ENCODE measurements at places on chromosomes 5 and 9. TPM values are rescaled to one million over a fixed set of nuclear protein-coding genes. Genes with fewer than 3 reads are reported as not detected.

The PCDHA7 gene
- polyA plus RNA-seq = 0.16 TPM

The DMRT3 gene
- polyA plus RNA-seq = not detected

The SHOC1 gene
- polyA plus RNA-seq = 0.03 TPM

The PCDHGB5 gene
- not detected for polyA plus RNA-seq

The SLC6A7 gene
- polyA plus RNA-seq = 10.8 TPM

The RNF183 gene
- polyA plus RNA-seq = 2.3 TPM

The XRCC4 gene
- polyA plus RNA-seq = 10.8 TPM

The CDX1 gene
- polyA plus RNA-seq = 325 TPM

The PTGDS gene
- 218 TPM for polyA plus RNA-seq
